ENCODE measurements at places on chromosomes 1 and 21. TPM values are rescaled to one million over a fixed set of nuclear protein-coding genes. Genes with fewer than 3 reads are reported as not detected.

HMGCS2 gene
- 0.33 TPM for total RNA-seq

CFHR5 gene
- not detected for total RNA-seq

DNA sequence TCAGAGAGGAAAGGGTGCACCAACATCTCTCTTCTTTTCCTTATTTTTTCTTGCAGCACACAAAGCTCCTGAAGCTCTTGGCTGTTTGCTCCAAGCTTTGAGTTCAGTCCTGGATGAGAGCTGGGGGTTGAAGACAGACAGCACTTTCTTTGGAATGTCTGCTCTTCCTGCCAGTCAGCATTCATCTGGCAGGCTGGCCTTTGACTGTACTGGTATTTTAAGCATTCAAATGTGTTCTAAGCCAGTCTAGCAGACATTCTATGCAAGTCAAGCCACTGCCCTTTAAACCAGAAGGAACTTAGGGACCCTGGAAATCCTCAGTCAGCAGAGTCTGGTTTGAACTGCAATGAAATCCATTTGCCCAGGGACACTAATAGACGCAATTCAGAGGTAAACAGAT lies 45.0 kb downstream of the XCL1 start:
- no peak for DNase-seq

- no peak for DNase-seq
Observed at GRCh38 chr1:179305450-179305849, 11.9 kb downstream of the SOAT1 start.

DNA sequence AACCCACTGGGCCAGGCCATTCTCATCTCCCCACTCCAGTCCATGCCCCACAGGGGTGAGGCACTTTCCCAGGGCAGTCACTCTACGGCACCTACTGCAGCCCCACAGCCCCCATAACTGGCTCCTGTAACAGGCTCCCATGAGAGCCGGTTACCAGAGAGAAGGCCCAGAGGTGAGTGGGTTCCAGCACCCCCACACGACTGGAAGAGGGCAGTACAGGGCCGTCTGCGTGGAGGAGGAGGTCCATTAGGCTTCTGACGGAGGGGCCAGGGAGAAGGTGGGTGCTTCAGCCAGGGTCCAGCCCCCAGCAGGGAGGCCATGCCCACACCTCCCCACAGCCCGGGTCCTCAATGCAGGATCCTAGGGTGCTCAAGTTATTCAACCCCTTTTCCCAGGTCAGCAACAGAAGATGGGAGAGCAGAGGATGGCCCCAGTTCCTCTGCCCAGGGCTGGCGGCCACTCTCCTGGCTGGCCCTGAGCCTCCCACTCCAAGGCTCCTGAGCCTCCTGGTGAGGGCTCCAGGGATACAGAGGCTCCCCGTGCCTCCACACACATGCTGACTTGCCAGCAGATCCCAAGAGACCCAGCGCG lies 1.6 kb downstream of the ACAP3 start:
- no peak for DNase-seq

DNA sequence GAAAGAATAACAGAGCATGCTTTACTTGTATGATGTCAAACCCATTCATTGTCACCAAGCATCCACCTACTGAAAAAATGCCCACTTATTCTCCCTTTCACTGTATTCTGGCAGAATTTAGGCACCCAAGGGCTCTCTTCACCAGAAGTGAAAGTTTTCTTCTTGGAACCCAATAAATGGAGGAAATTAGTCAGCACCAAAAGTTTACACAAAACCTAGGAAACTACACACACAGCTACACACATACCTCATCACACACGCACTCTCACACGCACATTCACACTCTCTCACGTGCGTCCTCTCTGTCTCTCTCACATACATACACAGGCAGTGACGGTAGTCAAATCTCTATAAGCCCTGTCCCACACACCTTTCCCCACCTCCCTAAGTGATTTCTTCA lies 37.6 kb downstream of the MCOLN2 start:
- no peak for DNase-seq

DNA sequence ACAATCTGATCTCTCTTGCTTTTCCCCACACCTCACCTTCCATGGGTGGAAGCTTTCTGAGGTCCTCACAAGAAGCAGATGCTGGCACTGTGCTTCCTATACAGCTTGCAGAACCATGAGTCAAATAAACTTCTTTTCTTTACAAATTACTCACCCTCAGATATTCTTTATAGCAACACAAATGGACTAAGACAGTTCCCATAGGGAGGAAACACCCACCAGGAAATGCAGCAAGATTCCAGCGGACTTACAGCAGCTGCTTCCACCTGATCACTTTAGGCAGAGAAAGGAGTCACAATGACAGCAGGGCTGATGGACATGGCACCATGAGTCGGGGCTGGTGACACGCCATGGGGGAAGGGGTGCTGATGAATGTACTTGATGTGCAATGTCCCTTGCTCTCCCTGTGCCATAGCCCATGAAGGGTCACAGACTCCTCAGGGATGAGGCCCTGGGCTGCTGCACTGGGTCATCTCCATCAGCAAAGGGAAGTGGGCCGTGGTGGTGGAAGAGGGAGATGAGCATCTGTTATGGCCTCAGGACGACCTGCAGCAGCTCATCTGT lies 53.9 kb downstream of the PRSS38 start:
- no peak for DNase-seq

DNA sequence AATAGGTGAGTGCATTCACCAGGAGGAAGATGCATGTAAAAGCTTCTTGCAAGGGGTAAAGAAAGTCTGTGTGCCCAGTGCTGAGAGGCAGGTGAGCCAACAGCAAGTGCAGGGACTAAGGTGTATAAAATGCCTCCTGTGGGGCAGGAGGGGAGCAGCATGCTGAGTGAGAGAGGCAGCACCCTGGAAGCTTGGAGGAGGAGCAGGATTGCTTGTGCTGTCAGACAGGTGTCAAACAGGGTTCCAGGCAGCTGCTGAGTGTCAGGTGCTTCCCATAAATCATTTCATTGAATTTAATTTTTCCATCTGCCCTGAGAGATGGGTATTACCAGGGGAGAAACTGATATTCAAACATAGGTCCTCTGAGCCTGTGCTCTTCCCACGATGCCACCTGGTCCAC lies 13.9 kb downstream of the BSND start:
- no peak for DNase-seq

GRCh38 chr21:42666023-42666747 lies 12.8 kb downstream of the PDE9A start:
- DNase-seq, result no peak

GRCh38 chr1:165857046-165857801 lies 29.8 kb downstream of the UCK2 start:
- DNase-seq, result no peak

DNA sequence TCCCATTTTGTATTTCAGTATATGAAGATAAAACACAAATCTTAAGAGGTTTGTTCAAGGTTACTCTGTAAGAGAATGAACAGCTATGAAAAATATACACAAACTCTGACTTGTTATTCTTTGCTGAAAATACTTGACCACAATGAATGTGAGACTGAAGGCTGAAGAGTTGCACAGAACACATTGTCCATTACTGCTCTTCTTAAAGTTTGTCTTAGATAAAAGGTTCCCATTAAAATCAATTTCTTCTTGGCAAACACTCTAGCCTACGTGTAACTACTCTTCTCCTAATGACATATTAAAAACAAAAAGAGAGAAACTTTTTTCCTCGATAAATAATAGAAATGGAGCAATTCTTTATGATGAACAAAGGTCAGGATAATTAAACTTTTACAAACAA lies 45.2 kb upstream of the RABGAP1L start:
- DNase-seq, result no peak
